ENCODE measurements at places on chromosomes 5 and 9.

DNA sequence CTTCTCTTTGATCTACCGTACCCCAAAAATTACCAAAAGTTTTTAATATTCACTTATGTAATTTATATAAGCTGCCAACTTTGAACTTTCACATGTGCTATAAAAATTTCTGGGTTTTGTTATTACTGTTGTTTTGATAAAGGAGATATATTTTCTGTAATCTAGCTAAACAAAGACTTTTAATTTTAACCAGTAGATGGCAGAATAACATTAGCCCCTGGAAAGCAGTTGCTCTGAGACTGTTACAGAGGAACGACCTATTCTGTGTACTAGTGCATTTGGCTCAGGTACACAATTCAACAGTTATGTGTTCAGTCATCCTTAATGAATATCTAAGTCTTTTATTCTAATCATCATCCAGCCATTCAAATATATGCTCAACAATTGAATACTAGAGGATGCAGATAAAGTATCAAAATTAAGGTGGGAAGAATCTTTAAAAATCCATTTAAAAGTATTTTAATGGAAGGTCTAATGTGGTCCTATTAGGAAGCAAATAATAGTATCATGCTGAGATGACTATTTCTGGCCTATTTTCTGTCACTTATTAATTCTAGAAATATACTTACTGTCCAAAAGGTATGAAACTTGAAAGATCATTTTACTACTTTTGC, 8.6 kb downstream of the KLHL9 start:
- no peak for DNase-seq

- DNase-seq: no peak
Observed at GRCh38 chr5:84242286-84242685, 142.4 kb downstream of the EDIL3 start.

DNA sequence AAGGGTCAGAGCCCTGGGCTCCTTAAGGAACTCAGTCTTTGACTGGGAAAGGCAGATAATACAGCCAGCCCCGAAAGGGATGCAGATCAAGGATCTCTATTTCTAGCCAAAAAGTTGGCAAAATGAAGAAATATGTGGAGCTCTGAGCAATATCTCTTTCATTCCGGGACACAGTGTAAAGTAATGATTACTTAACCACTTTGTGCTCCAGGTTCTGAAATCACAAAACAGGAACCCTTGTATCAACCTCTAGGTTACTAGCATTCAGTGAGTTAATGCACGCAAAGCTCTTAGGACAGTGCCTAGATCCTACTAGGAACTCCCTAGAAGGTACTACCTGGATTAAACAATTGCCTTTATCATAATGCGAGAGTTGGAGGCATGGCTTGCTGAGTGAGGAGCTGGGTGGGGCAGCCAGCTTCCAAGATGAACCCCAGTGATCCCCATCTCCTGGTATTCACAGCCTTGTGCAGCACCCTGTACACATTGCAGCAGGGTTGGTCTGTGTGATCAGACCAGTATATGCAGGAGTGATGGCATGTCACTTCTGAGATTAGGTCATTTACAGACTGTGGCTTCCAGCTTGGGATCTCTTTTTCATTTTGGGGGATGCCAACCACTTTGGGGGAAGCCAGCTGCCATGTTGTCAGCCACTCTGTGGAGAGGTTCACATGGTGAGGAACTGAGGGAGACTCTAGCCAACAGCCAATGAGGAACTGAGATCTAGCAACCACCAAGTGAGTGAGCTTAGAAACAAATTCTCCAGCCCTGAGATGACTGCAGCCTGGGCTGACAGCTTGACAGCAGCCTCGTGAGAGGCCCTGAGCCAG, 103.1 kb upstream of the SLC44A1 start:
- DNase-seq: no peak

GRCh38 chr5:59107692-59108091, 524.8 kb downstream of the RAB3C start:
- DNase-seq: no peak

- no peak for DNase-seq
Observed at GRCh38 chr5:142823126-142823525, 52.9 kb downstream of the ARHGAP26 start.

DNA sequence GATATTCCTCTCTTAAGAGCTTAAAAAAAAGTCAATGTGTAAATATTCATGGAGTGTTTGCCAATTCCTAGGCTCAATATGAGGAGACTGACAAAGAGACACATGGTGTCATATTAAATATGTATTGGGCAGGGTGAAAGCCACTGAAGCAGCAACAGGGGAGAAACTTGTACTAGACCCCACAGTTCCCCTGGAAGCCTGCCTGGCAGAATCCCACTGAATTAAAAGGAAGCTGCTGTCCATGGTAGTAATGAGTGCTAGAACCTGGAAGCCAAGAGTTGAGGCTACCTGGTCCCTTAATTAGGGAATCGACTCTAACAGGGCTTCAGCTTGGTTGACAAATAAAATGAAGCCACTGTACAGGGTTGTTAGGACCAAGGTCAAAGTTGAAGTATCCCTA, 129.4 kb upstream of the GPR151 start:
- DNase-seq: no peak

Measured in T-helper 2 cell (primary cell).